ENCODE measurements at places on chromosomes 3 and 15. TPM values are rescaled to one million over a fixed set of nuclear protein-coding genes. Genes with fewer than 3 reads are reported as not detected.

The ERICH6 gene
- total RNA-seq, result not detected

The C3orf20 gene
- total RNA-seq, result not detected

The TNNC1 gene
- not detected for total RNA-seq

The TTLL13 gene
- 0.20 TPM for total RNA-seq

The CHRNA5 gene
- 3.9 TPM for total RNA-seq

The SUCLG2 gene
- total RNA-seq, result 45.4 TPM

The MYZAP gene
- total RNA-seq, result 9.4 TPM

The FAM131A gene
- 34.4 TPM for total RNA-seq

The TM4SF4 gene
- total RNA-seq, result not detected

The CCDC80 gene
- 6.0 TPM for total RNA-seq

The KIF23 gene
- 49.0 TPM for total RNA-seq

The CFAP92 gene
- 0.27 TPM for total RNA-seq

The CFAP91 gene
- total RNA-seq, result 0.20 TPM

The PRR23C gene
- total RNA-seq, result not detected

The EXD1 gene
- not detected for total RNA-seq

The TMEM212 gene
- not detected for total RNA-seq

The CAPN3 gene
- total RNA-seq, result 0.67 TPM

The AADAC gene
- total RNA-seq, result 0.87 TPM

The CTXN2 gene
- not detected for total RNA-seq

The MRAS gene
- total RNA-seq, result 3.5 TPM

The TRAT1 gene
- not detected for total RNA-seq

The VGLL3 gene
- total RNA-seq, result 2.5 TPM

The DLL4 gene
- total RNA-seq, result 24.1 TPM

The TEX9 gene
- 1.5 TPM for total RNA-seq

The TBC1D21 gene
- not detected for total RNA-seq

The GOLGA8T gene
- not detected for total RNA-seq

The PIERCE2 gene
- 1.5 TPM for total RNA-seq

The RGMA gene
- not detected for total RNA-seq

The MESP2 gene
- total RNA-seq, result not detected

The CKMT1A gene
- not detected for total RNA-seq

The CHRFAM7A gene
- total RNA-seq, result not detected

The NANOGP8 gene
- total RNA-seq, result 0.20 TPM
